ENCODE measurements at places on chromosomes 7 and 10. TPM values are rescaled to one million over a fixed set of nuclear protein-coding genes. Genes with fewer than 3 reads are reported as not detected.

GRCh38 chr10:11683529-11684320 lies 58.5 kb upstream of the ECHDC3 start:
- no peaks in the 10 kb centered on the region for H3K36me3 ChIP-seq
- H3K27ac ChIP-seq: peak overlapping the region; percentile 98
- H3K27me3 ChIP-seq: no peaks in the 10 kb centered on the region

DNA sequence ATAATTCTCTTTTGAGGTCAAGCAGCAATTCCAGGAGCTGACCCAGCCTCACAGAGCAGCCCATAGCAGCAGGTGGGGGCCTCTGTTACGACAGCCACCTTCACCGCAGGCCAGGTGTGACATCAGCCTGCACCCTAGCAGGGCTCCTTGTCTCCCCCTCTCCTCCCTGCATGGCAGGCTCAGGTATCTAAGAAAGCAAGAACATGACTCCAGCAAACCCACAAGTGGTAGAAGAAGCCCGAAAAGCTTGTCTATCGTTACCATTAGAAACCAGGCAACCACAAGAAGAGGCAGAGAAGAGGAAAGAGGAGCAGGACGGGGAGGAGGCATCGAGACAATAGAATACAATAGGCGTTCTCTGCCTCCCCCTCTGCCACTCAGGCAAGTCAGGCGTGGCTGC lies 104.0 kb upstream of the PRR15 start:
- no peaks in the 10 kb centered on the region for H3K27me3 ChIP-seq
- 0 out of 2 replicates have a peak, but pooled peaks cover 4% of the 10 kb centered on the region for H3K4me1 ChIP-seq
- DNase-seq: no peak
- H3K4me3 ChIP-seq: no peak overlapping the region
- no peak overlapping the region for H3K27ac ChIP-seq
- no peaks in the 10 kb centered on the region for H3K36me3 ChIP-seq

DNA sequence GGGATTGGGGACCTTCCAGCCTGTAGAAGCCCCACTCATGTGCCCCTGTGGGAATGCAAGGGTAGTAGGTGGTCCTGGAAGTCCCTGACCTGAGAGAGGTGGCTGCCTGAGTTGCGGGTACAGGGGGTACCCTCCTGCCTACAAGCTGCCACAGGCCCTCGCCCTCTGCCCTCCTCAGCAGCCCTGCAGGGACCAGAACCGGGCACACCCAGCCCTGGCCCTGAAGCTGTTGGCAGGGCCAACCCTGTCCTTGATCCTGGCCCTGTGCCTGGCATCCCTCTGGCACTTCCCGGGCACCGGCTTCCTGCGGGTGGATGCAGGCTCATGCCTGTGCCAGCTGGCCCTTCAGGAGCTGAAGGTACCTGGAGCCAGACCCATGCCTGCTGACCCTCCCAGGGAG lies 54.9 kb upstream of the ELN start:
- no peaks in the 10 kb centered on the region for H3K4me1 ChIP-seq
- H3K27me3 ChIP-seq: no peaks in the 10 kb centered on the region
- DNase-seq: no peak
- H3K27ac ChIP-seq: no peak overlapping the region

DNA sequence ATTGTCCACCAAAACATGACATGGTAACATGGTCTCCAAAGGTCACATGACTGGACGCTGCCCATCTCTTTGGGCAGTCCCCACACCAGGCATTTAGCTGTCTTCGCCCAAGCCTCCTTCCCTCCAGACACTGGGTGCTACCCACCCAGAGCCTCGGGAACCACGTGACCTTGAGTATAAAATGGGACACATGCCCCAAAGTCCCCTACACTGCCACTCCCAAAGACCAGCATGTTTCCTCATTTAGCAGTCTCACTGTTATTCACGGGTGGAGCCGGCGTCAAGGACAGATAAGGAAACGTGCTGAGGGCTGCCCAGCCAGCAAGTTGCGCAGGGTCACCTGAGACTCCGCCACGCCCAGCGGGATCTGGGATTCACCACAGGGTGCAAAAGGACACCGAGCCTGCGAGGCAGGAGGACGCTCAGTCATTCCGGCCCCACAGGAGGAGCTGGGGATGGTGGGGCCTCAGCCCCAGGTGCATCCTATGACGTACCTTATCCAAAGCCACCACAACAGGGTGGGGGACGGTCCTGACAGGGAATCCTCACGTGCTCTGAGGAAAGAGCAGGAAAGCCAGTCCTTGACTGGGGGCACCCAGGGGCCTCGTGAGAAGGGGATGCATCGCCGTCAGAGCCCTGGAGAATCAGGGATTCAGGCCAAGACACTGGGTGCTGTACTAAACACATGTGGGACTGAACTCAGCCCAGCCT lies 226.9 kb downstream of the TNS3 start:
- no peaks in the 10 kb centered on the region for H3K27me3 ChIP-seq
- H3K27ac ChIP-seq: no peak overlapping the region
- H3K4me3 ChIP-seq: no peak overlapping the region
- H3K4me1 ChIP-seq: no peaks in the 10 kb centered on the region

- no peak overlapping the region for H3K4me3 ChIP-seq
- no peak for DNase-seq
- H3K4me1 ChIP-seq: no peaks in the 10 kb centered on the region
These were observed 102.5 kb downstream of the COL26A1 start for GRCh38 chr7:101465131-101465530.

- H3K4me1 ChIP-seq: no peaks in the 10 kb centered on the region
- no peak for DNase-seq
- H3K27me3 ChIP-seq: no peaks in the 10 kb centered on the region
- no peak overlapping the region for H3K4me3 ChIP-seq
- H3K27ac ChIP-seq: no peak overlapping the region
These were observed 114.0 kb upstream of the CNTNAP2 start for GRCh38 chr7:146002431-146003078.

GRCh38 chr10:15140698-15141097 lies 27.8 kb downstream of the NMT2 start:
- H3K27me3 ChIP-seq: no peaks in the 10 kb centered on the region
- H3K36me3 ChIP-seq: no peaks in the 10 kb centered on the region
- no peak overlapping the region for H3K27ac ChIP-seq
- no peak overlapping the region for H3K4me3 ChIP-seq

DNA sequence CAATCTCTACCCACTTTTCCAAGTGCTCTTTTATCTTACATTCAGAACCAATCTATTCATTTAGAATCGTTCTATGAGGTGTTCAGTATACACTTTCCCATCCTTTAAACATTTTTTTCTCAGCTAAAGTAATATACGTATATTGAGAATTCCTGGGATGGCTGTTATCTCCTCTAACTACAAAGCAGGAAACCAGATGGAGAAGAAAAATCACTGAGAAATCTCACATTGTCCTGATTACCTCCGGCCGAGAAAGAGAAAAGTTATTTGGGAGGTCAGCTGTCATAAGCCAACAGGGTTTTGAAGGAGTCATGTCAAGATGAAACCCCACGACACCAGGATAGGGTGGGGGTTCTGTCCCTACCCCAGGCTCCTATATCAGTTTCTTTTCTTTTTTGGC lies 99.2 kb upstream of the KDM7A start:
- no peak overlapping the region for H3K4me3 ChIP-seq
- H3K27me3 ChIP-seq: peaks cover 7% of the 10 kb centered on the region
- H3K36me3 ChIP-seq: no peaks in the 10 kb centered on the region
- DNase-seq: no peak
- H3K4me1 ChIP-seq: no peaks in the 10 kb centered on the region

DNA sequence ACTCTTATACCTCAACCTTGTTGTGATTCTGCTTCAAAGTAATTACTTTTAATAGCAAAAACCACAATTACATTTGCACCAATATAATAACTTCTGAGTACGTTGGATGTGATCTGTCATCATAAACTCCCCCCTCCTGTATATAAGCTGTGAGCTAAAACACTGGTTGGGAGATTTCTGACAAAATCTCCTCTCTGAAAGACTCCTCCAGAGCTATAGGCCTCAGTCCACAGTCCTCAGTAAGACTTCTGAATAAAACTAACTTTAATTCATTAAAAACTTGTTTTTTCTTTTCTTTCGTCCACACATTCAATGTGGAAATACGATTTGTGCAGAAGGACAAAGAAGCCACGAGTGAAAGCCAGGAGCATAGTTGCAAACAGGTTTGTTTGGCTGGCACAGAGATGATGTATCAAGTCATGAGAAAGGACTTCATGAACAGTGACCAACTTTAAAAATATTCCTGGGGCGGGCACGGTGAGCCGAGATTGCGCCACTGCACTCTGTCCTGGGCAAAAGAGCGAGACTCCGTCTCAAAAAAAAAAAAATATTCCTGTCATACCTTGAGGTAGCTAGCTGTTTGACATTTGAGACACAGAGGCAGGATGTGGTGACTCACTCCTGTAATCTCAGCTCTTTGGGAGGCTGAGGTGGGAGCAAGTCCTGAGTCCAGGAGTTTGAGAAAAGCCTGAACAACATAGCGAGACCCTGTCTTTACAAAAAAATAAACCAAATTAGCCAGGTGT lies 91.1 kb upstream of the ARHGAP21 start:
- H3K36me3 ChIP-seq: no peaks in the 10 kb centered on the region
- peak overlapping the region; percentile 86 for H3K27ac ChIP-seq
- peak; percentile 90 for DNase-seq
- H3K4me3 ChIP-seq: no peak overlapping the region

DNA sequence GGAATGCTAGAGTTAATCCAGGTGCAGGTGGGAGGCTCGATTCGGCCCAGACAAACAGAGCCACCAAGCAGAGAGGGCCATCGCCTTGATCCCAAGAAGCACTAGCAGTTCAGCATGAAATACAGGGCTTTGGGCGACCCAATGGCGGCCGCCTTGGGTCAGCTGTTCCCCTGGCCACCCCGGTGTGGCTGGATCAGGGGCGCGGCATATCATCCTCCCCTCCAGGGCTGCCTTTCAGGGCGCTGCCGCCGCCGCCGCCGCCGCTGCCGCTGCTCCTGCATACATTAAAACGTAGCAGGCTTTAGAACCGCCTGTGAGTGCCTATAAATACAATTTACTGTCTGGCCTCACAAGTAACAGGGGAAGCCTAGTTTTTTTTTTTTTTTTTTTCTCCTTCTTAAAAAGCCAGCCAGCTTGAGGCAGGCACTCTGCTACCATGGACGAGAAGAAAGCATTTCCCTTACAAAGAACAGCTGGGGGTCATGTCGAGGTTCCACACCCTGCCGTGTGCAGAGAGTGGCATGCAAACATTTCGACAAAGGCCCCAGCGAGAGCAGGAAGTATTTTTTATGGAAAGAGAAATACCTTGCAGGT lies 57.7 kb upstream of the EFCAB10 start:
- H3K4me1 ChIP-seq: no peaks in the 10 kb centered on the region
- no peaks in the 10 kb centered on the region for H3K27me3 ChIP-seq
- H3K36me3 ChIP-seq: no peaks in the 10 kb centered on the region
- no peak overlapping the region for H3K4me3 ChIP-seq

- no peaks in the 10 kb centered on the region for H3K4me1 ChIP-seq
- H3K27ac ChIP-seq: no peak overlapping the region
- DNase-seq: no peak
- no peaks in the 10 kb centered on the region for H3K36me3 ChIP-seq
These were observed 154.8 kb downstream of the RAPGEF5 start for GRCh38 chr7:22202141-22202540.

GRCh38 chr10:69697006-69697405 lies 67.0 kb downstream of the FAM241B start:
- no peak overlapping the region for H3K4me3 ChIP-seq
- no peak overlapping the region for H3K27ac ChIP-seq
- peaks cover 52% of the 10 kb centered on the region for H3K27me3 ChIP-seq
- no peaks in the 10 kb centered on the region for H3K4me1 ChIP-seq

- no peak overlapping the region for H3K27ac ChIP-seq
- no peaks in the 10 kb centered on the region for H3K36me3 ChIP-seq
- H3K4me3 ChIP-seq: no peak overlapping the region
- H3K4me1 ChIP-seq: no peaks in the 10 kb centered on the region
These were observed 740.5 kb downstream of the SORCS1 start for GRCh38 chr10:106424054-106424453.

ARMC10 gene
- total RNA-seq: 53.3 TPM

PTPRE gene
- 7.9 TPM for total RNA-seq

PAPOLB gene
- total RNA-seq: not detected

MINDY3 gene
- 10.8 TPM for total RNA-seq

CYP2C9 gene
- not detected for total RNA-seq

CCL24 gene
- not detected for total RNA-seq

ADCY1 gene
- total RNA-seq: not detected

CXCL12 gene
- not detected for total RNA-seq

PALS2 gene
- total RNA-seq: 35.8 TPM
